Stimulated activated CD8-positive, alpha-beta memory T cell treated with anti-CD3 and anti-CD28 coated beads, Interleukin-2, amount 100 ng/mL, for 1 hour (primary cell): ENCODE measurements at places on chromosomes 16 and 17.

- no peak for DNase-seq
Measured at GRCh38 chr16:14420721-14421488, 209.2 kb downstream of the PARN start.

GRCh38 chr17:10471858-10472257 lies 2.5 kb upstream of the MYH4 start:
- DNase-seq, result no peak

DNA sequence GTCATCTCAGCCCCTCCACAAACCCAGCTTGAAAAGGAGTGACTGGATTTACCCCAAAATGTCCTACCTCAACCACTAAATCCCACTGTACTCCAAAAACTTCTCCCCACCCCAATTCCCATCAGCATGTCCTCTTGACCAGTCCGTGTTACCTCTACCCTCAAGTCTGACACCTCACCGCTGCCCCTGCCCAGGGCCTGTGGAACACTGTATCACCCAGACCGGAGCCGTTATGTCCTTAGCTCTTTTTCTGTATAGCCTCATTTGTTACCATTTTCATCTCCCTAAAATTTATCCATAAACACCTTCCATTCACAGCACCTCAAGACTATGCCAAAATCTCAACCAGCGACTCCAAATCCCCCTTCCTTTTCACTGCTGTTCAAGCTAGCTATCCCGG lies 2.4 kb downstream of the PHF23 start:
- no peak for DNase-seq

DNA sequence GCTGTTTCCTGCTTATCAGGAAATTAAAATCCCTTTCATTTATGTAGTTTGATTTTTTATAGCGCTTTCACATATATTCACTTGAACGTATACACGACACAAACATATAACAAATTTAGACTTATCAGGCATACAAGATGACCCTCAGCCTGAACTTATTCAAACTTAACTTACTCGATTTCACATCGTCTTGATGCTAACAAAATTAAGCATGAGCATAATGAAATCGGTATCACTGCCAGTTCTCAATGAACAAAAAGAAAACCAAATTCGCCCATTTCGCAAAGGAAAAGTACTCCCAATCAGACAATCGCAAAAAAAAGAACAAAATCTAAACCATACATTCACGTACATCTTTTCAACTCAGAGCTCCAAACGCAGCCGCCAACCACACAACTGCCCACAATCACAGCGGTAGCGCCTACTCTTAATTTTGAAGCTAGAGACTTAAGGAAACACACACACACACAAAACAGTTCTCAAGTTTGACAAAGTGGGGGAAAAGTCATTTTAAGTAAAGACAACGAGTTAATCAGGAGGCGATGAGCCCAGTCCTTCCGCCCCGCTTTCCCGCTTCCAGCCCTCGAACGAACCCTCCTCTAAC lies 1.1 kb downstream of the GJC1 start:
- no peak for DNase-seq

- no peak for DNase-seq
Measured at GRCh38 chr16:14057878-14058382, 13.2 kb upstream of the MRTFB start.

DNA sequence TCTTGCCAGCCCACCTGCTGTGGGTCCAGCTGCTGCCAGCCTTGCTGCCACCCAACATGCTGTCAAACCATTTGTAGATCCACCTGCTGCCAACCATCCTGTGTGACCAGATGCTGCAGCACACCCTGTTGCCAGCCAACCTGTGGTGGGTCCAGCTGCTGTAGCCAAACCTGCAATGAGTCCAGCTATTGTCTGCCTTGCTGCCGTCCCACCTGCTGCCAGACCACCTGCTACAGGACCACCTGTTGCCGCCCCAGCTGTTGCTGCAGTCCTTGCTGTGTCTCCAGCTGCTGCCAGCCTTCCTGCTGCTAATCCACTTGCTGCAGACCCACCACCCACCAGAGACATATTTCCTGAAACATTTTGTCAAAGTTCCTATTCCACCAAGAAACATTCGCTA lies 641 bp downstream of the KRTAP9-1 start:
- no peak for DNase-seq
